Naive B cell (primary cell): ENCODE measurements at places on chromosomes 1 and 21.

DNA sequence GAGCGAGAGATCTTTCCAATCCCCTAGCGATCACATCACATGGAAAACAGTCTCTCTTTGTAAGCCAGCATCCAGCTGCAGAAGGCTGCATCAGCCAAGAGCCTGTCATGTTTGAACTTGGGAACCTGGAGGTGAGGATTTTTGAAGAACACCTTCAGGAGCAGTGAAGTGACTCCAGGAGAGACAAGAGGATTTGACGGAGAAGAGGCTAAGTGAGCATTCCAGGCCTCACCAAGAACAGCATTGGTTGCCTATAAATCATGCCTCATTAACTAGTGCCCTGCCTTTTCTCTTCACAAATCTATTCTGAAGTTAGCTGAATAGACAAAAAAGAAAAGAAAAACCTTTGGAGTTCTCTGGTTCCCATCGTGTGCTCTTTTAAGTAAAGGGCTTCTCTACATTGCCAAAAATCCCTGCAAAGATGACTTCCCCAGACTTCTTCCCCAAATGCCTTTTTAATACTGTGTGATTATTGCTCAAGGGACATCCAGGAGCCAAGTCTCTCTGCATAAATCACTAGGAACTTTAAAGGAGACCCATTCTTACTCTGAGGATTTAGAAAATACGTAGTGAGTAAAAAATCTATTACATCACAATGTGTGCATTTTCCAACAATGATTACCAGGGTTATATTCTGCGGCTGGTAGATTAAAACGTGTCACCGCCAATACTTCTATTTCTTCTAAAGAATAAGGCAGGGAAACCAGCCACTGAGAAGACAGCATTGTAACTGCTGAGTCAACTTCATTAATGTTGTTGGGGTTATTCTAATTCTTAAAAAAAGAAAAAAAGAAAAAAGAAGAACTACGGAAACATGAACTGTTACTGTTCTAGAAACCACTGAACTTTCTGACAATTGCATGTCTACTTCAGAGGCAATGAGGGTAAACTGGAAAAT is 95.2 kb downstream of the KIF14 start:
- DNase-seq = no peak

- no peak for DNase-seq
These were observed 28.5 kb downstream of the PODN start for GRCh38 chr1:53090227-53091147.

- no peak for DNase-seq
These were observed 59.1 kb downstream of the BCL9 start for GRCh38 chr1:147600119-147601111.

DNA sequence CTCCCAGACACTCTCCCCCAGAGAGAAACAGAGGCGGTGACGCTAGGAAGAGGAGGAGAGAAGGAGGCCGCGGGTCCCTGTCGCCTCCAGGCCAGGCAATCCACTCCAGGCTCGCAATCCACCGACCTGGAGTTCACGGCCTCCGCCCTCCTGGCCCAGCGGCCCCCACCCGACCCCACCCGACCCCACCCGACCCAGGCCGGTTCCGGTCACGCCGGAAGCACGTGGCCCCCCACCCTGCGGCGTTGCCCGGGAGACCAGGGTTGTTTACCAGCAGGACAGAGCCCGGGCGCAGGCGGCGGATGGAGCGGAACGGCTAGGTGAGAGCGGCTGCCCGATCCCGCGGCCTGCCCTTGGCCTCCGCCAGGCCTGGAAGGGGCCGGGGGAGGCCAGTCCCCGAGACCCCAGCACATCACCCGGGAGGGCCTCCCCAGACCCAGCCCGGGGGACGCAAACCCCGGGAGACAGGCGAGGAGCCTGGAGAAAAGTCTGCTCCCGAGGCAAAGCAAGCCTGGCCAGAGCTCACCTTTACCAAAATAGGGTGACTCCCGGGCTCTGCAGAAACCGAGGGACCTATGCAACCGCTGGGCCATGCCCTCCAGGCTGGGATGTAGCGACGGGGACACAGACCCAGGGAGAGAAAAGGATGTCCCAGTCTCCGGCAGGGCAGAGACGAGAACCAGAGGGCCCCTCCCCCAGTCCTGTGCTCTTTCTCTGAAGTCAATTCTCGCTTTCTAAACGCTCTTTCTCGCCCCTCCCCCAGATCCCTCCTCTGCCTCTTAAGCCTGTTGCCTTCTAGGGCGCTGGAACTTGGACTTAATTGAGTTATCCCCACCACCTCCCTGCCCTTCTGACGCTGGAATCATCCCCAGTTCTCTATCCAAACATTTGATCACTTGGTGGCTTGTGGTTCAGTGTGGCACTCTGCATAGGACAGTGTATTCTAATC is at the start of the genes PLA2G2C and UBXN10:
Gene PLA2G2C (minus strand): TSS at position 685 of the 949 bp plus-strand sequence. CDS start 9,155 bp downstream, outside the sequence.
Gene UBXN10 (plus strand): TSS at position 263 of the 949 bp plus-strand sequence. CDS start 4,466 bp downstream, outside the sequence.
- peak; percentile 52 for DNase-seq

DNA sequence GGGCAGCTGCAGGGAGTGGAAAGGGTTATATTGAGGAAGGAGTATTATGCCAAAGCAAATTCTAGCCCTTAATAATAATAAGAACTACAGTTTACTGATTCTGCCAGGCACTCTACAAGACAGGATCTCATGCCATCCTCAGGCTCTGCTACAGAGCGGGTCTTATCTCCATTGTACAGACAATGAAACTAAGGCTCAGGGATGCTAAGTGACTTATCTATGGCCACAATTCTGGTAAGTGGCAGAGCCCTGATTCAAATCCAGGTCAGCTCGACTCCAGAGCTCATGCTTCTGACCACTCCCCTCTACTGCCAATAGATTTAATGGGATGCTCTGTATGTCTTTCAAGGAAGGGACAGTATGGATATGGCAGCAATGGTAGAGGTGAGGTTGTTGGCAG is 146.1 kb upstream of the CD34 start:
- DNase-seq = no peak

DNA sequence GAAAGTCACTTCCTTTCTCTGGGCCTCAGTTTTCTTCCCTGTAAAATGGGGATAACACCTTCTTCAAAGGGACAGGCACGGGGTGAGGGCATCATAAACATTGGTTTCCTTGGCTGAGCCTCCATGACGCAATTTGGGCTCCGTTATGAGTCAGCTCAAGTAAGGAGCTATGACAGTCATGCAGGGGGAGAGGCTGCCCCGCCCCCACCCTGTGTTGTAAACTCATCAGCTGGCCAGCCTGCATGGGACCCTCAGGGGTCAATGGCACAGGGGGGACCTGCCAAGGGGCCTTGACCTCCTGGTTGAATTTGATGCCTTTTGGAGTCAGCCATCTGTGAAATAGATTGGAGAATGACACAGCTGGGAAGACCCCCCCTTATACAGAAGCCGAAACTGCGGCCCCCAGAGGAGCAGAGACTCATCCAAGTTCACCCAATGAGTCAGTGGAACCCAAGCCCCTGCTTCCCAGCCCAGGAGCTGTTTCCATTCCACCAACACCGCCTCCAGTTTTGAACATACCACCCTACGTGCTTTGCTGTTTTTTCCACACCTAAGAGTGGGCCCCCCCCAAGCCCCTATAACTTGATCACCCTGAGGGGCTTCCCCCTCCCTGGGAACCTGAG is 36.8 kb upstream of the RUNX3 start:
- DNase-seq = no peak

GRCh38 chr1:31510853-31511789 is 65.2 kb upstream of the TINAGL1 start:
- no peak for DNase-seq

DNA sequence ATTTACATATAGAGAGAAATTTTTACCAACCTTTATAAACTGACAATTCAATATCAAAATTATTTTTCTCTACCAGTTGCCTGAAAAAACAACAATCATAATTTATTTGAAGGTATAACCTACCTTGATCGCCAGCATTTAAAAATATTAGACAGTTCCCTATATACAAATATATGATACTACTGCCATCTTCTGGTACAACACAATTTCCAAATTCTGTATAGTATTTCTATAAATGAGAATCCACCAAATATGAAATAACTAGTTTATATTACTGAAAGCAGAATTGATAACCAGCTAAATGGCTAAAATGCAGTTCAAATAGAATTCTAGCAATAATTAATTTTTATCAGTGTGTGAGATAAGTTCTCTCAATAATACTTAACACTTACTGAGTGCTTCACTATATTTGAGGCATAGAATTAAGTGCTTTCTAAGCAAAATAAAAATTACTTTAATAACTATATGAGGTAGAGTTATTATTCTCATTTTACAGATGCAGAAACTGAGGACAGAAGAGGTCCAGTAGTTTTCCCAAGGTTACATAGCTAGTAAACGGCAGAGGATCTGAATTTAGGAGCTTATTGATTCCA is 75.6 kb downstream of the PIGK start:
- no peak for DNase-seq

DNA sequence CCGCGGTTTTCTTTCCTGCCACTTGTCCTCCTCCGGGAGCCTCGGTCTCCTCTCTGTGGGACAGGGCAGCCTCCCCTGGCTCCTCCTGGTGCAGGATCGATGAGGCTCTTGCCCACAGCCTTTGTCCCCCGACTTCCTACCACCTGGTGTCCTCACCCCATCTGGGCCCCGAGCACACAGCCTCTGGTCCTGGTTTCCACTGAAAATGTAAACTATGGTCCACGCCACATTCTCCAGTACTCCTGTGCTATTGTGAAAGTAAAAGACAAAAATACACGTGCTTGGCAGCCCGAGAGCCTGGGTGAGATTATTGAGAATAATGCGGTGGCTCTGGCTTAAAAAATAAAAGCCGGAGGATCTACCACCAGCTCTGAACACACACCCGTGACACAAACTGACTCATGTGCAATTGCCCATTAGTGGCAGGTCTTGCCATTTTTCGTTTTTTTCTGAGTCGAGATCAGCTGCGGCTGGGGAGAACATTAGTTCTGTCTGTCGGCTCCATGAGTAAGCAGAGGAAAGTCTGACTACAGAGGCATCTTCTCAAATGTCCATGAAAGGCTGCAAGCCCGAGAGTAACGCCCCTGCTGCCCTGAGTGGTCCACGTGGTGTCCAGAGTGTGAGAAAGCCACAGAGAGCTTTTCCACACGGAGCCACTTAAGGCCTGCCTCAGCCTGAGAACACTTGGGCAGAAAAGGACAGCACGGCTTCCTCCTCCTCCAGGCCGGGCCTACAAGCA is 5.7 kb upstream of the COL6A2 start:
- DNase-seq = no peak

- no peak for DNase-seq
These were observed 564.2 kb downstream of the PTPRU start for GRCh38 chr1:29800522-29800956.

DNA sequence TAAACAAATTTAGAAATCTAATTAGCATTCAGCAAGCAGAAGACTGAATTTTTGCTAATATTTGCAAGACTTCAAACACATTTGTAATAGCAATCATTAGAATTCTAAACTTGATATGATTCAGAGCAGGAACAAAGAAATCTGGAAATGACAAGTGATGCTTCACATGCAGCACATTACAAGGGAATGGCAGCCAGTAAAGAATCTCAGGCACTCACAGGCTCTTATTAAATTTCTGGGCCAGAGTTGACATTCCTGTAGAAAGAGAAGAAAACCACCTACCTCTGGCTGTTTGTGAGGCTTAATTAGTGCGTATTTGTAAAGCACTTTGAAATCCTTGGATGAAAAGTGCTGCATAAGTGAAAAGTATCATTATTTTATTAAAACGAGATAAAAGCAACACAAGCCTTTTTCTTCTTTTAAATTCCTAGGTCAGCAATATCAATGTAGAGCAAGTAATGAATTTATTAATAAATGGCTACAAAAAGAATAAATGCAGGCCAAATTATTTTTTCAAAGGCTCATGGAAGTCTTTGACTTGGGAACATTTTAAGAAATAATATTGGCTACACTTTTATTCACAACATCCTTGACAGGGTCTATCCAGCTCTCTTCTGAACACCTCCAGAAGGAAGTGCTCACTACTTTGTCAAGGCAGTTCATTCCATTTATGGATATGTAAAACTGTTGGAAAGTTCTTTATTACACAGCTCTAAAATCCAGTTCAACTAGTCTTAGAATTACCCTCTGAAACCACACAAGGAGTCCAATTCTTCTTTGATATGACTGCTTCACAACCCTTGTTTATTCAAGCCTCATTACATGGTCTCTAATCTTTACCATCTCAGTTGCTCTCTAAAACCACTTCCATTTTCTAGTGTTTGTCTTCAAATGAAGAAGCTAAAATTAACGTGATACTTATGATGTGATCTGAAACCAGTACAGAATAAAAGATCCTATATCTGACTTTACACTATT is 32.1 kb upstream of the SCYL3 start:
- no peak for DNase-seq
